ENCODE measurements at places on chromosomes 11 and 22. TPM values are rescaled to one million over a fixed set of nuclear protein-coding genes. Genes with fewer than 3 reads are reported as not detected.

The ZFPL1 gene
- 32.7 TPM for total RNA-seq

The PTPN5 gene
- total RNA-seq, result not detected

The PANX2 gene
- total RNA-seq, result 7.9 TPM

The OR5B21 gene
- total RNA-seq, result not detected

The CARD16 gene
- total RNA-seq, result not detected

The MPEG1 gene
- total RNA-seq, result not detected

The OR56A1 gene
- total RNA-seq, result not detected

The FAM180B gene
- total RNA-seq, result not detected

The CASP5 gene
- not detected for total RNA-seq

The MOV10L1 gene
- not detected for total RNA-seq

The PRRG4 gene
- 0.53 TPM for total RNA-seq

The NAA40 gene
- total RNA-seq, result 15.6 TPM

The KLHDC7B gene
- total RNA-seq, result not detected

The ABCC8 gene
- 1.6 TPM for total RNA-seq

The HEPACAM gene
- total RNA-seq, result not detected

The SPTBN2 gene
- 11.2 TPM for total RNA-seq

The PATE4 gene
- total RNA-seq, result not detected

The TPBGL gene
- 0.15 TPM for total RNA-seq

The MS4A4A gene
- not detected for total RNA-seq

The HTR3B gene
- not detected for total RNA-seq

The TMEM191B gene
- 2.3 TPM for total RNA-seq

The CCDC15 gene
- total RNA-seq, result 0.43 TPM

The FOSL1 gene
- 202 TPM for total RNA-seq

The SMTNL1 gene
- not detected for total RNA-seq

Measured in A549 treated with RU486 at 1 μM for 4 hours (cell line).